ENCODE measurements at places on chromosomes 6 and 20. TPM values are rescaled to one million over a fixed set of nuclear protein-coding genes. Genes with fewer than 3 reads are reported as not detected.

GGTLC1 gene
- not detected for total RNA-seq

PTCRA gene
- 4.7 TPM for total RNA-seq

PNPLA1 gene
- total RNA-seq = 3.5 TPM

OTOR gene
- total RNA-seq = not detected

- DNase-seq = no peak
Measured at GRCh38 chr6:109060571-109060970, 34.1 kb downstream of the SESN1 start.

GRCh38 chr20:44400970-44401769, 45.7 kb downstream of the HNF4A start:
- DNase-seq = no peak

GRCh38 chr20:36543184-36544133, 2.1 kb downstream of the MYL9 start:
- no peak for DNase-seq

GRCh38 chr6:37257634-37258404, at the start of the genes TBC1D22B and TMEM217:
TSS of gene TBC1D22B (plus strand) at chr6:37257772. CDS start at chr6:37257918, 146 bp downstream.
TSS of gene TMEM217 (minus strand) at chr6:37258144. CDS start at chr6:37219030, 39,114 bp downstream.
- peak; percentile 92 for DNase-seq

DNA sequence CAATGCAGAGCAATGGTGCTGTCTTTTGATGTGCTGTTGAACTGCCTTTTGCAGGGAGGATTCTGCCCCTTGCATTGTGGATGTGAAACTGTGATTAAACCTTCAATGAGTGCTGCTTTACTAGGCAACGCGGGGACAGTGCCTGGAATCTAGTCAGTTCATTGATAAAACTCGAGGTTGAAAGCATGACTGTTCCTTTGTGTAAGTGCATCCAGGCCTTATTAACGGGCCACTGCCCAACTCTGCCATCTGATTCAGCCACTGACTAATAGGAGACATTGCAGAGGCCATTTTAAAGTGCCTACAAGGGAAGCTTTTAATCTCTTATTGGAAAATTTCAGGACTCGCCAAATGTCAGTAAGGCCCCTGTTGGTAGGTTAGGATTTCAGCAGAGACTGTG, 49.3 kb downstream of the SLC35F1 start:
- no peak for DNase-seq

Data from natural killer cell (primary cell).